ENCODE measurements at places on chromosomes 16 and 17. TPM values are rescaled to one million over a fixed set of nuclear protein-coding genes. Genes with fewer than 3 reads are reported as not detected.
A peak's percentile ranks its signal among the peaks of the same experiment; 100 is the strongest.

GRCh38 chr17:39800540-39800939, 62.8 kb downstream of the GRB7 start:
- peak; percentile 3 for DNase-seq

HP gene
- total RNA-seq, result not detected

DNA sequence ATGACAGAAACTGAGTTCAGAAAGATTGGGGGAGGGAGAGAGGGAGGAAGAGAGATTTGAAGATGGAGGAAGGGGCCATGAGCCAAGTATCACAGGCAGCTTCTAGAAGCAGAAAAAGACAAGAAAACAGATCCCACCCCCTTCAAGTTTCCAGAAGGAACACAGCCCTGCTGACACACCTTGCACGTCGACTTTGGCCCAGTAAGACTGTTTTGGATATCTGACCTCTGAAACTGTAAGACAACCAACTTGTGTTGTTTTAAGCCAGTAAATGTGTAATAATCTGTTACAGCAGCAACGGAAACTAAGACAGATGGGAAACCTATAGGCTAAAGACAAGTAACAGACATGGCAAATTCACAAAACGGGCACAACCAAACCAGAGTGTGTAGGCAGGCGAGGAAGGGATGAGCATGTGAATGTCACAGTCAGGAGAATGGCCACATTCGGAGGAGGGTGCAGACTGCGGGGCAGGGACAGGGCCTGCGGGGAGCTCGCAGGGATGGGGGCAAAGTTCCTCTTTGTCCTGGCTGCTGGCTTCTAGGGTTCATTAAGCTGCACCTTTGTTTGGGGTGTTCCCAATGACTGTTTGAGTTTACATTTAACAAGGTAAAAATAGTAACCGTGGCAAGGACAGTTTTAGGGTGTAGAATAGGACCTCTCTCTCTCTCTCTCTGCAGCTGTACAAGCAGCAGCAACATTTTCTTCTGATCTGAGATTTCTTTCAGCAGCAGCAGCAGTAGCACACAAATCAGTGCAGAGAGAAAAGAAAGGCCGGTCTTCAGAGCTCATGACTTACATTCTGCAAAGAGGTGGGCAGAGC, 18.3 kb upstream of the ATP2C2 start:
- DNase-seq, result no peak

ITGAL gene
- not detected for total RNA-seq

DNA sequence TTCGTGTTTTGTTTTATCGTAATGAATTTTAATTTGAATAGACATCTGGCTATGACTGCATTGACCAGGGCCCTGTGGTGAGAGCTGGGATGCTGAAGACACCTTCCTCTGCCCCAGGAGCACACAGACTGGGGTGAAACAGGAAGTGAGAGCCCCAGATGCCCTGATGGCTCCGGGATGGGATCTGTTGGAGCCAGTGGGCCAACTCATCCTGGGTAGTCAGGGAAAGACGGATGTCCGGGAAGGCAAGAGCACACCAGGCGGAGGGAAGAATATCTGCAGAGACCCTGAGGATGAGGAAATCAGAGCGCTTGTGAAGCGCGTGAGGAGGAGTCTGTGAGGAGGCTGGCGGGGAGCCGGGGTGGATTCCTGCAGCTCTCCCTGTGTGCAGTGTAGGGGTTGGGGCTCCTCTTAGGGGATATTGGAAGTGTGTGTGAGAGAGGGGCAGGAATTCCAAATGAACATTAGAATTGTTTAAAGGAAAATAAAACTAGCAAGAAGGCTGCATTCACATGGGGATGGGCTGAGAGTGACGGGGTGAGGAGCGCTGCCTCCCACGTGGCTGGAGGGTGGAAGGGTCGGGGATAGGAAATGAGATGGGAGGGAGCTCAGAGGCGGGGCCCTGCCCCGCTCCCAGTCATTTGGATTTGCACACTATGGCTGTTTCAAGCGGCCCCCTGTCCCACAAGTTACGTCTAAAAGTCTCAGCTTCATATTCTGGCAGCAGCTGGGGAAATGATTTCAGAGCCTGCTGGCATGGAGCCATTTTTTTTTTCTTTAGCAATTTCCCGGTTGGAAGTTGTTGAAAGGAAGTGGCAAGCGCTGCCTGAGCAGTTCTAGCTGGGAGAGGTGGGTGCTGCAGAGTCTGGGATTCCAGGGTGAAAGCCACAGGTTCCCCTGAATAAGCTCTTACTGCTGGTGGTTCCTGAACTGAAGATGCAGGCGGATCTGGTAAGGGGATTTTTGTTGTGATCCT, 71.2 kb upstream of the LGALS9 start:
- DNase-seq, result peak; percentile 65

CBLN1 gene
- under 0.01 TPM for total RNA-seq

SLC16A6 gene
- total RNA-seq, result 1.0 TPM

DNA sequence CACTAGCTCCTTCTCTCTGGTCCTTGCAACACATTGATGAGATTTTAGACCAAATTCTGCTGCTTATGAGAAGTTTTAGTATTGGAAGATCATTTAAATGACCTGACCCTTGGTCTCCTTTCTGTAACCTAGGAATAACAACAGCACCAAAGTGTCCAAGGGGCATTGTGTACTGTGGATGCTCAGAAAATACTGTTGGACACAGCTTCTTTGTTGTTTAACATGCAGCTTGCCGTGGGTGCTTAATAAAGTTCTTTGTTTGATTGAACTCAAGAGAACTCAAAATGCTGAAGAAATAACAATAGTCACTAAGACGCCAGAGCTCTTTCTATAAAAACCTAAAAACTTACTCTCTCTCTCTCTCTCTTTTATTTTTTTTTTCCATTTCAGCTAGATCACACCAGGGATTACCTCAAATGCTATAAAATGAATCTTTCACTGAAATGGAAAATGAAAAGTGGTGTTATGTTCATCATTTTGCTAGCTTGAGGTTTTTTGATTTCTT, 548.9 kb upstream of the CDH8 start:
- no peak for DNase-seq

- no peak for DNase-seq
Measured at GRCh38 chr16:34801875-34802274, 1342.5 kb downstream of the TP53TG3F start.

C16orf54 gene
- not detected for total RNA-seq

DNA sequence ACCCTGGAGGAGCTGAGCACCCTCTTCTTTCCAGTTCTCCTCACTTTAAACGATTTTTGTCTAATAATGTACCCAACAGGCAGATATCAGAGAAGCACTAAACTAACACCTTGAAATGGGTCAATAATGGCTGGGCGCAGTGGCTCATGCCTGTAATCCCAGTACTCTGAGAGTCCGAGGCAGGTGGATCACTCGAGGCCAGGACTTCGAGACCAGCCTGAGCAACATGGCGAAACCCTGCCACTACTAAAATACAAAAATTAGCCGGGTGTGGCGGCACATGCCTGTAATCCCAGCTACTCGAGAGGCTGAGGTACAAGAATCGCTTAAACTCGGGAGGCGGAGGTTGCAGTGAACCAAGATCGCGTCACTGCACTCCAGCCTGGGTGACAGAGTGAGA, 57.4 kb downstream of the ZFHX3 start:
- DNase-seq, result no peak

DNA sequence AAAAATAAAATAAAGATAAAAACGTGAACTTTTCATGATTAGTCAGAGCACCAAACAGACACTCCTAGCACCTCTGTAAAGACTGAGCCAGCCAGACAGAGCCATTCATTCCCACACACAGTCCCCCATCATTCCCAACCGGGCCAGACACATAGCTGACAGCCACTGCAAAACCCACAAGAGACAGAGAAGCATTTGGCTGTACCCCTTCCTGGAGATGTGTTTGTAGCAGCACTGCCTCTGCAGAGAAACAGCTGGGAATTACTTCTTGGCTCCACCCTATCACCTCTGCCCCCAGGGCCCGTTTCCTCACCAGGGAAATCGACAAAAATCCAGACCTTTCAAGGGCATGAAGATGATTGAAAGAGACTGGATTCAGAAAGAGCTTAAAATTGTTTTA, 46.4 kb downstream of the MYH11 start:
- no peak for DNase-seq

KRTAP16-1 gene
- not detected for total RNA-seq

GRCh38 chr17:15942207-15942833, 2.6 kb upstream of the ADORA2B start:
- no peak for DNase-seq

DNA sequence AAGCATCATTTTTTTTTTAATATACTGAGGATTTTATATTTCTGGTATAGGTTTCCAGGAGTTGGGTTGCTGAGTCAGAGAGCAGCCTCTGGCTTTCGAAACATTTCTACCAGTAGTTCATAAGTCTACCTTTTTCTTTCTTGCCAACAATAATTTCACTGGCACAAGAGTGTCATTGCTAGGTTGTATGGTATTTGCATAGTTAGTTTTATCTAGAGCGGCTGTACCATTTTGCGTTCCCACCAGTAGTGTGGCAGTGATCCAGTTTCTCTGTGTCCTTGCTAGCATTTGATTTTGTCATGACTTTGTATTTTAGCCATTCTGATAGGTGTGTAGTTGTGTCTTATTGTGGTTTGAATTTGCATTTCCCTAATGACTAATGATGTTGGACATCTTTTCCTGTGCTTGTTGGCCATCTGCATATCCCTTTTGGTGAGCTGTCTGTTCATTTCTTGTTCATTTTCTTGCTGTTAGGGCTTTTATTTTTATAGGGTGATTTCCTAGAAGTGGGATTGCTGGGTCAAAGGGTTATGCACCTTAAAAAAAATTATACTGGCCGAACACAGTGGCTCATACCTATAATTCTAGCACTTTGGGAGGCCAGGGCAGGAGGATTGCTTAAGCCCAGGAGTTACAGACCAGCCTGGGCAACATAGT, 39.9 kb downstream of the SNX29 start:
- DNase-seq, result no peak

DNA sequence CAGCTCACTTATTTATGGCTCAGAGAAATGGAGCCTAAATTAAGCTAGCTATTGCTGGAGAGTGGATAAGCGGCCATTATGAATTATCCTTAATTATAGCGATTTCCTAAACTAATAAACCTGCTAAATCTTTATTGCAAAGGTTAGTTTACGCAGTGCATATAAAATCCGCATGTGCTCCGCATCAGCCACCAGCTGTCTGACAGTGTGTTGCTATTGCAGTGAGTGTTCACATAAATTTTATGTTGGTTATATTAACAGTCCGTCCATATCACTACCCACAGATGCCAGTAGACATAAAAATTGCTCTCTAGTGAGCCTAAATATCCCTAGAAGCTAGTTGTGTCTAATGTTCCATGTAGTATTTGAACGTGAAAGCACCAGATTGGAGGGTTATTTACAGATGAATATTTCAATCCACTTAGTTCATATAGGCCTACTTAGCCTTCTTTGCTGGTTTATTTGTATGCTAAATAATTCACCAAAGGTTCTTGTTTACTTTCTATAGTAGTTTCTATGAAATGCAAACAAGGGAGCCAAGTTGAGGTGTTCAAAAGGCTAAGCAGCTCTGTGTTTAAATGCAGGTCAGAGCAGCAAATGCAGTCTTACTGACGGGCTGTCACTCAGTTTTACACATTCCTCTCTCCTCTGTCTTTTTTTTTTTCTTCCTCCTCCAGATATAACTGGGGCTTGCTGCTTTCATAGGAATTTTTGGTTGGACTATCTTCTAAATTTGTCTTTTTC, 219.1 kb downstream of the IRX3 start:
- no peak for DNase-seq

- DNase-seq, result no peak
Measured at GRCh38 chr17:10772425-10773380, 31.2 kb downstream of the TMEM238L start.

DNA sequence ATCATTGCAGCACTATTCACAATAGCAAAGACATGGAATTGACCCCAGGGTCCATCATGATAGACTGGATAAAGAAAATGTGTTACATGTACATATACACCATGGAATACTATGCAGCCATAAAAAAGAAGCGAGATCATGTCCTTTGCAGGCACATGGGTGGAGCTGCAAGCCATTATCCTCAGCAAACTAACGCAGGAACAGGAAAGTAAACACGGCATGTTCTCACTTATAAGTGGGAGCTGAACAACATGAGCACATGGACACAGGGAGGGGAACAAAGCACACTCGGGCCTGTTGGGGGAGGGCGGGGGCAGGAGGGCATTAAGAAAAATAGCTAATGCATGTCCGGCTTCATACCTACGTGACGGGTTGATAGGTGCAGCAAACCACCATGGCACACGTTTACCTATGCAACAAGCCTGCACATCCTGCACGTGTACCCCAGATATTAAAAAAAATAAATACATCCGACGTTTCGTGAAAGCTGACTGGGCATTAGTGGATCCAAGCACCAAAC, 28.9 kb downstream of the ZNF778 start:
- no peak for DNase-seq

GRCh38 chr17:80353718-80354275, 61.2 kb upstream of the ENDOV start:
- no peak for DNase-seq

KCNH6 gene
- total RNA-seq, result under 0.01 TPM

EMP2 gene
- 38.9 TPM for total RNA-seq

ASPHD1 gene
- 0.26 TPM for total RNA-seq

TBC1D3G gene
- total RNA-seq, result not detected

HOXB6 gene
- total RNA-seq, result 3.3 TPM

NUTF2 gene
- 214 TPM for total RNA-seq

GRCh38 chr17:1907909-1908698, 78.3 kb downstream of the RPA1 start:
- no peak for DNase-seq

DNA sequence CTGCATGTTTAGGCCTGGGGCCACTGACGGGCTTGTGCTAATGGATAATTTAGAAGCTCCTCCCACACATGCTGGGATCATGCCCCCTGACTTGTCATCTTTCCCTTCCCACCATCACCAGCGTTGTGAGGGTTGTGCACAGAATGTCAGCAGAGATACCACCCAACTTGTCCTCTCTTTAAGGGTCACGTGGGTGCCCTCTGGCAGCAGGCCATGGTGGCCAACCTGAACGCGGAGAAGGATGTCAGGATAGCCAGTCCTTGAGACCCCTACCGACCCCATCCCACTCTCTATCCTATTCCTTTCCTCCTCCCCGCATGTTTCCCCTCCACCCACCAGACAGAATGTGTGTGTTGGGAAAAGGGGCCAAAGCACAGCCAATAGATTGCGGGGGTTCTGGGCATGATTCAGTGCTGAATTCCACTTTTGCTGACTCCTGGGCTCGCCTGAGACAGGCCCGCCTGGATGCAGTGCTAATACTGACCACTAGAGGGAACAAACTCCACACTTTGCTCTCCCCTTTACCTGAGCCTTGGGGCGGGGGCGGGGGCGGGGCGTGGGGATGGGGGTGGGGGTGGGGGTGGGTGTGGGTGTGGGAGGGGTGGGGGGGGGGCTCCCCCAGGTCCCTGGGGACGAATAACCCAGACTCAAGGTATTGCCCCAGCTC, at the start of gene GH2:
TSS of gene GH2 (minus strand) at position 10 of the 667 bp plus-strand sequence. CDS start 143 bp downstream, outside the sequence.
- DNase-seq, result peak; percentile 44

NOTUM gene
- total RNA-seq, result under 0.01 TPM

DNA sequence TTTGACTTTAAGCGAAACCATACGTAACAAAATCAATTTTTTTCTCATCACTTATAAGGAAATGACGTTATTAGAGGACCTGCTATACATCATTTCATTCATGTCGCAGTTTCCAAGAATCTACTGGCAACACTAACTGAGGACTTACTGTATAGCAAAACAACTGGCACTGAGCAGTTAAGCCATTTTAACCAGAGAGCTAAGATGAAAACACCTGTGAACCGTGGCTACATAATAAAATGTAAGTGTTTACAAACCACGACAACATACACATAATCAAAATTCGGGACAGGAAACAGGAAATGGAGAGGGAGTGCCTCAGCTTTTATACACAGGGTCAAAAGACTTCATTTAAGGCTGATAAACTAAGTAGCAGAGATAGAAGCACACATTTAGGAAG, 29.5 kb downstream of the METTL16 start:
- peak; percentile 4 for DNase-seq
